ENCODE measurements at places on chromosomes 5 and 9.

DNA sequence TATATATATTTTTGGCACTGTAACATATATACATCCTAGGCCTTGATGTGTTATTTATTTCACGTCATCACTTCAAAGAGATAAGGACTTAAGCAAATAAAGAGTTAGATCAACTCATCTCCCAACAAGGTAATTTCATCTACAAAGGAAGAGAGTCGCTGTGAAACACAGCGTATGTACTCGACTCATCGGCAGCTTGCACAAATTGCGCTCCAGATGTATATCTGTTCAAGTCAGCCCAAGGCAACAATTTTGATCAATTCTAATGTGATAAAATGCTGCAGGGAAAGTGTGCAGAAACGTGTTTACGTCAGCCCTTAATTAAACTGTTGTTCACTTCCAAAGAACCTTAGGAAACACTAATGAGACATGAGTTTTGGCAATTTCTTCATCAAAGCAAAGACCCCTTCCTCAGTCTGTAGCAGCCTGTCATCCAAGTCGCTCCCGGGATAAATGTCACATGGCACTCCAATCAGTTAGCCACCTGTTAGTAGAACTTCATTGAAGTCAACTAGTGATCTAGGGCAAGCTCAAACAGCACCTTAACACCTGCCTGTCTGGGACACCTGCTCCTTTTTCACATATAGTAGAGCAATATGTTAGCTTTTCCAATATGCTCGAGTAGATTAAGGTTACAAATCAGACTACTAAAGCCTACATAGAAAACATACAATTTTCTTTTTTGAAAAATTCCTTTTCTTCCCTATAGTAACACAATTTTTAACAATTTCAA is 182.4 kb downstream of the NFIB start:
- no peak for DNase-seq

GRCh38 chr5:54986269-54986654 is 869 bp upstream of the ESM1 start:
- no peak for DNase-seq

DNA sequence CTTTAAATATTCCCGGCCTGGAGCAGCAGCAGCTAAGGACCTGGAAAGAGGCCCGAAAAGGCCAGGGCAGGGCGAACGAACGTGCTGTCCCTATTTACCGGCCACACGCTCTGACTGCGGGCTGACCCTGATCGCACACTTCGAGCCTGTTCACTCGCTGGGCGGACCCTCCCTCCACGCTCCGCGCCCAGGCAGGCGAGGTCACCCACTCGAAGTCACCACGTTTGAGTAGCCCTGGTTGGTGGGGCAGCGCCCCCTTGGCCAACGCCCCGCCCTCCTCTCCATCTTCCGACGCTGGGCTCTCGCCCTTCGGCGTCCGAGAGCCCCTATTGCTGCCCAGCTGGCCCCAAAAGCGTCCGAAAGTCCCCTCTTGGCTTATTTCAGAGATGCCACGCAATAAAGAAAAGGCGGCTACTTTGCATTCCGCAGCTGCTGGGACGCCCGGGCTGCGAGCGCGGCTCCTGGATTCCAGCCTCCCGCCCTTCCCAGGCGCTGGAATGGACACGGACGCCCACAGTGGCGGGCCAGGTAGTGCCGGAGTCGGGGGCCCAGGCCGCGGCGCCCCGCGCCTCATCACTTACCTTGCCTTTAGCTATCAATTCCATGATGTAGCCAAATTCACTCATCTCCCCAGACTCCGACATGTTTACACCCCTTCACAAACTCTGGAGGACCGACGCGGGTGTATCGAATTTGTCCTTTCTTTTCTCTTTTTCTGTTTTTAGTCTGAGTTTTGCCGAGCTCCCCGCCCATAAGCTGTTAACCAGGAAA is 9.9 kb upstream of the TRIM36 start:
- DNase-seq, result no peak

DNA sequence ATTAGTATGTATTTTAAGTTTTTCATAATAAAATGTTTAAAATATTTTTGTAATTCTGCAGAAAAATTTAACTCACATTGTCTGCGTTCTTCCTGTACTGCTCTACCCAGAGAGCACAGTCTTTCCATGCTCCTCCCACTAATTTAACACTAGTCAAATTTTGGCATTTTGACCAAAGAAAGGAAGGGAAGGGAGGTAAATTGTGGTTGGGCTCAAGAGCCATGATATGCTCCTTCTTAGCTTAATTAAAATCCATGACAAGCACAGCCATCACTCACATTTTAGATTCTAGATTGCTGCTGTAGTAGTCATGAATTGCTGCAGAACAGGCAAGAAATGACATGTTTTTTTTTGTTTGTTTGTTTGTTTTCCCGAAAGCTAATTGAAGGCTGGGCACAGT is 98.4 kb downstream of the NLN start:
- DNase-seq, result no peak

DNA sequence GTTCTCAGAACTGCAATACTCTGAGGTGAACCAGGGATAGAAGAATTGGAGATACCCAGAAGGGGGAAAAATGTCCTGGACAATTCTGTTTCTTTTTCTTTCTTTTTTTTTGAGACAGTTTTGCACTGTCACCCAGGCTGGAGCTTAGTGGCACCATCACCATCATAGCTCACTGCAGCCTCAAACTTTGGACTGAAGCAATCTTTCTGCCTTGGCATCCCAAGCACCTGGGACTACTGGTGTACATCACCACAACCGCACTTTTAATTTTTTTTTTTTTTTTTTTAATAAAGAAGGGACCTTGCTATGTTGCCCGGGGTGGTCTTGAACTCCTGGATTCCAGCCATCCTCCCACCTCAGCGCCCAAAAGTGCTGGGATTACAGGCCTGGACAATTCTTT is 1.9 kb downstream of the EMB start:
- DNase-seq, result no peak

All from amygdala (tissue), 56 donors.